ENCODE measurements at places on chromosomes 13 and 19.

GRCh38 chr13:40186626-40187323 lies 479.7 kb downstream of the FOXO1 start:
- DNase-seq, result no peak

- no peak for DNase-seq
Measured at GRCh38 chr13:45120967-45121831, 889 bp downstream of the GTF2F2 start.

GRCh38 chr13:42048684-42049453 lies 421 bp downstream of the DGKH start:
- no peak for DNase-seq

- no peak for DNase-seq
Measured at GRCh38 chr13:24668955-24669582, 11.1 kb upstream of the ATP12A start.

DNA sequence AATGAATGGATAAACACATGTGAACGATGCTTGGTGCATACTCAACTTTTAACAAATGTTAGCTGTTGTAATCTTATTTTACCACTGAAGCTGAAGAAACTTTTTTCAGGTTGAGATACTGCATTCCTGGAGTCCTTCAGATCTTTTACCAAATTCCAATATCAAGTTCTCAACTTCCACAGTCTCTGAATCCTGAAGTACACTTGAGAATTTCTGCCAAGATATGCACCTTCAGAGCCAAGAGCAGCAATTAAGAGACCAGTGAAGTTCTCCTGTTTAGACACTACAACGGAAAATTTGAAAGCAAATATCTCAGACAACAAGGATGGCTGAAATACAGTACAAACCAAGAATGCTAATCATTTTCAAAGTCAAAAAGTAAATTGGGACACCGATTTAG lies 84.6 kb upstream of the MTIF3 start:
- no peak for DNase-seq

GRCh38 chr13:103952183-103952582 lies 886.0 kb upstream of the SLC10A2 start:
- DNase-seq, result no peak

- no peak for DNase-seq
Measured at GRCh38 chr19:10228920-10229319, 2.2 kb downstream of the S1PR2 start.

Data from NCI-H1417 treated with DMSO at 0.1 percent for 48 hours (cell line).